MCF 10A (cell line): ENCODE measurements at places on chromosomes 4 and X. TPM values are rescaled to one million over a fixed set of nuclear protein-coding genes. Genes with fewer than 3 reads are reported as not detected.

GRCh38 chr4:188727746-188728145 is 588.5 kb downstream of the TRIML1 start:
- no peak for DNase-seq

- DNase-seq = peak; percentile 94
Observed at GRCh38 chr4:85807247-85807950, 332.4 kb downstream of the ARHGAP24 start.

DNA sequence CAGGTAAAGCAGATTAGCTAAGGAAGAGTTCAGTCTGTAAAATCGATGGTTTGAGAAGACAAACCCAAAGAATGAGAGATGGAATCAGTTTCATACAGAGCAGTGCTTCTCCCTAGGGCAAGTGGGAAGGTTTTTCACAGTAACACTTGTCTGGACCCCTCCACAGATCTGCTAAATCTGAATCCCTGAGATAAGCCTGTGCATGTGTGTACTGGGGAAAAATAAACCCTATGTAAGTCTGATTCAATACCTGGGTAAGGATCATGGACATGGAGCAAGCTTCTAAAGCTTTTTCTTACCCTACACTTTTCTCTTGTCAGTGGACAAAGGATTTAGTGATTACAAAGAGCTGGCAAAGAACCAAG is 13.6 kb downstream of the ELOVL6 start:
- no peak for DNase-seq

- DNase-seq = no peak
Observed at GRCh38 chr4:18318682-18319388, 297.3 kb upstream of the LCORL start.

DNA sequence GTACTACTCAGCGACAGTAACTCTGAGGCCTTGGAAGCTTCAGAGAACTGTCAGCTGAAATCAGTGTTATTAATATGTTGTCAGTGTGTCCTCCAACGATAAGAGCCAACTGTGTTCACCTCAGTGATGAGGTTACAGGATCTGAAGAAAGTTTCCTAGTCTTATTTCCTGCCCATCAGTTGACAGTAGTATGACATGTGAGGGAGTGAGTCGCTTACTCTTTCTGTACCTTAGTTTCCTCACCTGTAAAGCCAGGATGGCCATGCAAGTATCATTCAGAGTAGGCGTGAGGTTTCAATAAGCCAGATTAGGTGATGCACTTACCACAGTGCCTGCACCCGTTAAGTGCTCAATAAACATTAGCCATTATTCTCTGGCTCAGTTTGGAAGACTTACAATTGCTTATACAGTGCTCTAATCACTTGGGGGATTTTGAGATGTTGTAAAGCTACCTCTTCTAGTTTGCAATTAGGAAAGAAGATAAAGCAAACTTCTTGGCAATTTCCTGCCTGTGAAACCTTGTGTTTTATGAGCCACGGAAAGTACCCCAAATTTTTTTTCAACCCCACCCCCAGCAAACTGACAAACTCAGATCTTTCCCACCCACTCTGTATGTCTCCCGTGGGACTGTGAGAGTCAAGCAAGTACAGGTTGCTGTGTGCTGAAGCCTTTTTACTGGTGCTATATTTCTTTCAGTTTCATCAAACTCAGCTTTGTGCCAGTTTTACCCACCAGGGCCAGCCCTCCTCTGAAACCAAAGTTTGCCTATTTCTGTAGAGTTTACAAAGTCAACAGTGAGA is 62.2 kb downstream of the ANXA3 start:
- DNase-seq = no peak

DNA sequence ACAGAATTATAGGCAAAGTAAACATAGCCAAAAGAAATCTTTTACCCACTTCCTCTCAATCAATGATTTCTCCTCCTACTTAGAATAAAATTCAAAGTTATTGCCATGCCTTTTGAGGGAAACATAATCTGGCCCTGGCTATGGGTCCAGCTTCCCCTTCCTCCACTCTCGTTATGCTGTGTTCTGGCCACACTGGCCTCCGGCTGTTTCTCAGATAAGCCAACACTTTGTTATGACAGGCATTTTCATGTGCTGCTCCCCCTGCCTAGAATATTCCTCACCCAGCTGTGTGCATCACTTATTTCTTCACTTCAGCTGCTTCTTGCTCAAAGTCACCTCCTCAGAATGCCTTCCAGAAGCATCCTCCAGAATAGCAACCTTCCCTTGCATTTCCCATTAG is 386.6 kb upstream of the AADAT start:
- DNase-seq = no peak

- DNase-seq = no peak
Observed at GRCh38 chrX:56343219-56343618, 111.1 kb downstream of the KLF8 start.

DNA sequence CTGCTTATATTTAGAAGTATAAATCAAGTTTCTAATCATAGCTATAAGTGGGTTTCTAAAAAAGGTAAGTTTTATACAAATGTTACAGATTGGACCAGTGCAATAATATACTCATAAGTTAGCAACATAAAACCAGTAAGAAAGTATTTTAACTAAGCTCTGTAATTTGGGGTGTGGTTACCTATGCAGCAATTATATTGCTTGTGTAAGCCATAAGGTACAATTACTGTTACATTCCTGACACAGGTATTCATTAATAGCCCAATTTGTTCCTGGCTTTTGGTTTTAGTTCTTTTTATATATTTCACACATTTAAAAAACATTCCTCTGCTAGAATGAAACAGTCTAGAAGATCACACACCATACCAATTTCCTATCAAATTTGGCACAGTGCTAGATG is 115.1 kb downstream of the FRYL start:
- no peak for DNase-seq

- peak; percentile 29 for DNase-seq
Observed at GRCh38 chr4:107283587-107284559, 247.8 kb upstream of the DKK2 start.

GRCh38 chr4:40186665-40187014 is 10.2 kb upstream of the RHOH start:
- no peak for DNase-seq

DNA sequence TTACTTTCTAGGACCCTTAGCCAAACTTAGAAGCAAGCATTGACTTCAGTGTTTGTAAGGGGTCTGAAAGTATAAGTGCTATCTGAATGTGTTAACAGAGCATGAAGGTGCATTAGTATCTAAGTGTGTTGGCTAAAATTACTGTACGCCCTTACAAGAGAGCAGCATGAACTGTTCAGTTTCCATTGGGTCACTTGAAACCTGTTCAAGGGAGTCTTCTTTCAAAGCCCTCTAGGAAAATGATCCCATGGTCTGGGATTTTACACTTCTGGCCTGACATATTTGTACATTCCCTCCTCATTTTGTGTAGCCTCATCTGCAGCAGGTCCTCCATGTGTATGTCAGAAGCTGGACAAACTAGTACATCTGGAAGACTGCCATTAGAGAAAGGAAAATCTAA is 3.2 kb downstream of the PRDX4 start:
- DNase-seq = no peak

- DNase-seq = peak; percentile 52
Observed at GRCh38 chrX:45850775-45851433, 650.2 kb upstream of the DIPK2B start.

- DNase-seq = no peak
Observed at GRCh38 chr4:37948542-37948941, 11.7 kb upstream of the PTTG2 start.

DNA sequence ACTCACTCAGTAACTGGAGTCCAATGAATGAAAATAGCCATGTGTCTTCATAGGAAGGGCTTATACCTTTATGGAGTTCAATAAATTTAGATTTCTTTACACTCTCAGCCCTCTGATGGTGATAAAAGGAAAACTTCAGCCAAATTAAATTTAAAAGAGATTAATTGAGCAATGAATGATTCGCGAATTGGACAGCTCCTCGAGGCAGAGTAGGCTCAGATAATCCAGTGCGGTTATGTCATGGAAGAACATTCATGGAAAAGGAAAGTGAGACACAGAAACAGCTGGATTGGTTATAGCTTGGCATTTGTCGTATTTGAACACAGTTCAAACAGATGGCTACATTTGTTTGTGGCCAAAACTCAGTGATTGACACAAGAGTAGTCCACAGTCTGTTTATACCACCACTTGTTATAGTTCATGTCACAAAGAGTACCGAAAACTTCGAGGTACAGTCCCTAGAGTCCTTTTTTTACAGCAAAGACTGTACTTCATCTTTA is 54.6 kb upstream of the TACR3 start:
- no peak for DNase-seq

- no peak for DNase-seq
Observed at GRCh38 chr4:153189016-153189801, 15.0 kb upstream of the TRIM2 start.

DNA sequence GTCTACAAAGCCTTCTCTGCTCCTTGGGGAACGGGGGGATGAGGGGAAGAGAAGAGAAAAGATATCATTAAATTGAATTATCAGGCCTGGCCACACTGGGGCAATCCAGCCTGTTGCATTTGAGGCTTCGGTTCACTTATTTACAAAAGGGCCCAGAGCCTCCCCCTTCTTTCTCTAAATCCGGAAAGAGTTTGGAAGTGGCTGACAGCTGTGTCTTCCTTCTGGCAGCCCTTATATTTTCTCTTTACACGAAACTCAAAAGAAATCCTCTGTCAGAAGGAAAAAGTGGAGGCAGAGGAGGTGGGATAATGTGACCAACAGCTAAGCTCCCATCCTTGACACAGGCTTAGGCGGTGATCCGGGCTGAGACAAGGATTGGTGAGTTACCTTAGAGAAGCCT is 158.3 kb upstream of the TAPT1 start:
- no peak for DNase-seq

- DNase-seq = no peak
Observed at GRCh38 chr4:13541720-13542576, 2.4 kb downstream of the NKX3-2 start.

DNA sequence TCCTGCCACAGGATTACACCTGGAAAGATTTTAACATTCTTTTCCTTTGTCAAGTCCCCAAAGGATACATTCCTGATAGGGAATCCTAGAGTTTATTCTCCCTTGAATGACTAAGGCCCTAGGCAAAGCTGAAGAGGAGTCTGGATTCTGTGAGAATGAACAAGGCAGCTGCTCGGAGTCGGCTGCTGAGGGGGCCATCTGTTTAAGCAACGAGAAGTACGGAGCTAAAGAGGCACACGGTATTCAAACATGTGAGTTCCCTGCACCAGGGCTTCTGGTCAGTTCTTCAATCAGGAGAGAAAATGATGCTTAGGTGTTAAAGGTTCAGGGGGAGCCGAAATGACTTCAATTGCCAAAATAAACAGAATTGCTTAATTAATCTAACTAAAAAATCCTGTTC is 97.6 kb downstream of the MGST2 start:
- DNase-seq = no peak

GRCh38 chr4:8471211-8471875 is 30.8 kb downstream of the TRMT44 start:
- DNase-seq = no peak

DNA sequence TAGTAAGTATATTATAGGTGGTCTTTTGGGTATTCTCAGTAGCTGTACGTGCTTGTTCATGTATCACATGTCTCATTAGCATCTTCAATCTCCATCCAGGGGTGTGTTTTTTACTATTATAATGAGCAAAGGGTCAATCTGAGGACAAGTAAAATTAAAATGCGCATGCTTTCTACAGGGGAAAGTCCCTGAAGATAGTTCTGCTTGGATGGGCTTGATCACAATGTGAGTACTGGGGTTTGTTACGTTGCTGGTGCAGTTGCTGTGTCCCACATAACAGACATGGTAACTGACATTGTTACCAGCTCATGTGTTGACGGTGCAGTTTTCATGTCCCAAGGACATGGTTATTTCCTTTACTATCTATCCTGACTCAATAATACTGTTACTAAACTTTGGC is 65.9 kb downstream of the UCHL1 start:
- no peak for DNase-seq

DNA sequence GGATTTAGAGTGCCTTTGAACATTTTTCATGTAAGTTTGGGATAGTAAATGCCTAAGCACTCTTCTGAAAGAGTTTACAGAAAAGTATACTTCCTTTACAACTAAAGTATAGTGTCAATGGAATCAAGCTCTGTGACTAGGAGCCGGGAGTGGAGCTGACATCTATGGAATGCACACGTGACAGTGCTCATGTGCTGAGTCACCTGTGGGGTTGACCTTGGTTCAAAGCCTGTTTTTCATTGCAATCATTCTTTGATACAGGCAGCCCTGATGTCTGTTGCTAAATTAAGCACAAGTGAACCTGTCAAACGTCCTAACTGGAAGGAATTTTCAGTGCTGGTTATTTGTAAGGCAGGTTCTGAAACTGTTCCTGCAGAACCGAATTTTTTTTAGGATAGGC is 82.5 kb downstream of the GPAT3 start:
- peak; percentile 58 for DNase-seq

DNA sequence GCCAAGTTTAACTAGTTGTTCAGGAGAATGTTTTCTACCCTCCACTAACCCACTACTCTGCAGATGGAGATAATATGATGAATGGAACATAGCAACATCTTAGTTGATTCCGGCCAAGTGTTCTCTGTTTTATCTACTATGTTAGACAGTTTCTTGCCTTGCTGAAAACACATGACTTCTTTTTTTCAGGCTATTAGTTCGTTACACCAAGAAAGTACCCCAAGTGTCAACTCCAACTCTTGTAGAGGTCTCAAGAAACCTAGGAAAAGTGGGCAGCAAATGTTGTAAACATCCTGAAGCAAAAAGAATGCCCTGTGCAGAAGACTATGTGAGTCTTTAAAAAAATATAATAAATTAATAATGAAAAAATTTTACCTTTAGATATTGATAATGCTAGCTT is 13.3 kb downstream of the ALB start:
- no peak for DNase-seq

DNA sequence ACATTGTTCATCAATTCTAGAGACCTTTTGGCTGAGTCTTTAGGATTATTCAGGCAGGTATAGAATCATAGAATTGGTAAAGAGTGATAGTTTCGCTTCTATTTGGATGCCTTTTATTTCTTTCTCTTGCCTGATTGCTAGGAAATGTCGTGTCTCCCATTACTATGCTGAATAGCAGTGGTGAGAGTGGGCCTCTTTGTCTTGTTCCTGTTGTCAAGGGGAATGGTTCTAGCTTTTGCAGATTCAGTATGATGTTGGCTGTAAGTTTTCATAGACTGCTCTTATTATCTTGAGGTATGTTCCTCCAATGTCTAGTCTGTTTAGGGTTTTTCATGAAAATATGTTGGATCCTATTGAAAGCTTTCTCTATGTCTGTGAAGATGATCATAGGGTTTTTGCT is 200.2 kb upstream of the PABPC4L start:
- DNase-seq = no peak

Gene XAGE2
- total RNA-seq = not detected in 2 replicates

Gene RTL5
- total RNA-seq = not detected in 2 replicates

Gene C4orf51
- total RNA-seq = not detected in 2 replicates

Gene RAI2
- not detected in 2 replicates for total RNA-seq

Gene CDS1
- total RNA-seq = 10.3 and 11.5 TPM in 2 replicates

Gene HSFX1
- total RNA-seq = 0.61 TPM in 1 of 2 replicates, not detected in the other

Gene POF1B
- total RNA-seq = 0.37 and 1.1 TPM in 2 replicates

Gene SASH3
- total RNA-seq = not detected in 2 replicates

Gene WDR13
- 134 and 138 TPM in 2 replicates for total RNA-seq

Gene MAOA
- total RNA-seq = 8.2 and 9.8 TPM in 2 replicates

Gene PAGE2
- not detected in 2 replicates for total RNA-seq

Gene MAGEA11
- not detected in 2 replicates for total RNA-seq

Gene ABCG2
- 0.07 and 0.12 TPM in 2 replicates for total RNA-seq
